ENCODE measurements at places on chromosomes 6 and 20. TPM values are rescaled to one million over a fixed set of nuclear protein-coding genes. Genes with fewer than 3 reads are reported as not detected.

- no peak for DNase-seq
Measured at GRCh38 chr6:136547336-136547735, 2.9 kb downstream of the MAP7 start.

GRCh38 chr6:44057238-44057930 lies 69.9 kb downstream of the MRPL14 start:
- DNase-seq = no peak

Gene C6orf58
- total RNA-seq = not detected

DNA sequence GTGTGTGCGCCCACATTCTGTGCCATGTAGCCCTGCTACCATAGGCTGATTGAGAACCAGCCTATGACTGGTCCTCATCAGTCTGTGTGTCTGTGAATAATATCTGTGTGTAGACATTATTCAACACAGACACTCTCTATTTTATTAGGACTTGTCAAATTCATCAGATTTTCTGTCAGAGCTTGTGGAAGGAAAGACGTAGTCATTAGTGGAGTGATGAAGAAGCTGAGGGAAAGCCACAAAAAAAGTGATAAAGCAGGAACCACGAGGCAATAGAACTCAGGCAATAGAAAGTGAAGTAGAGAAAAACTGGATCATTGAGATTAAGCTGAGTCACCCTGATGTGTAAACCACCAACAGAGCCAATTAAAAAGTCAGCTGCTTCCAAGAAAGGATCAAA lies 122.2 kb upstream of the MARCKS start:
- no peak for DNase-seq

Gene EDN3
- 0.19 TPM for total RNA-seq

- no peak for DNase-seq
Measured at GRCh38 chr6:7848229-7848628, 62.4 kb downstream of the TXNDC5 start.

DNA sequence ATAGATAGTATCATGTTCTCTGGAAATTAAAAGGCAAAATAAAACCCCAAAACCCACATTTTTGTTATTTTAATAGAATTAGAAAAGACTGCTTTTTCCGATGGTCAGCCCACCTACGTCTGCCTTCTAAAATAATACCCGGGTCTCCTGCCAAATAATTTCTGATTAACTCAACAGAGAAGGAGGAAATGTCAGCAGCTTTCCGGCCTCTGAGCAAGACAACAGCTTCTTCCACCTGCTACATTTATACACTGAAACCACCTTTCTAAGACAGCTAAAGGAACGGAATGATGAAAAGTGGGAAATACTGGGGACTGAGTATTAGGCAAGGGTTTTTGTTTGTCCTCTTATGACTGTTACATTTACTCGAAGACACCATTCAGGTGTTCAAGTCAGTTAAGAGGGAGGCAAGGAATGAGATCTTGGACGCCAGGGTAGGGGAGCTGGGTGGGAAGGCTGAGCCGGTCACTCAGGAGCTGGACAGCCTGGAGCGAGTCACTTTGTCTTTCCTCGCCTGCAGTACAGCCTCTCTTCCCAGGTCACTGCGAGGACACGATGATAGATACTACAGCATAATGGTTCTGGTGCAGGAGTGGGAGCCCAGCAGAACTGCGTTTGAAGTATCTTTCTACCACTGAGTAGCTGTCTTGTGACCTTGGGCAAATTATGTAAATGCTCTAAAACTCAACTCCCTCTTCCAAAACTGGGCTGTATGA lies 96.3 kb upstream of the QKI start:
- peak; percentile 11 for DNase-seq

GRCh38 chr6:146281651-146282362 lies 252.9 kb downstream of the GRM1 start:
- no peak for DNase-seq

Gene TFAP2D
- total RNA-seq = not detected

GRCh38 chr6:37693079-37693478 lies 4.6 kb downstream of the MDGA1 start:
- DNase-seq = no peak

GRCh38 chr6:80535914-80536565 lies 429.6 kb downstream of the BCKDHB start:
- no peak for DNase-seq

Gene VWA7
- 32.5 TPM for total RNA-seq

Gene MYB
- total RNA-seq = 1.3 TPM

DNA sequence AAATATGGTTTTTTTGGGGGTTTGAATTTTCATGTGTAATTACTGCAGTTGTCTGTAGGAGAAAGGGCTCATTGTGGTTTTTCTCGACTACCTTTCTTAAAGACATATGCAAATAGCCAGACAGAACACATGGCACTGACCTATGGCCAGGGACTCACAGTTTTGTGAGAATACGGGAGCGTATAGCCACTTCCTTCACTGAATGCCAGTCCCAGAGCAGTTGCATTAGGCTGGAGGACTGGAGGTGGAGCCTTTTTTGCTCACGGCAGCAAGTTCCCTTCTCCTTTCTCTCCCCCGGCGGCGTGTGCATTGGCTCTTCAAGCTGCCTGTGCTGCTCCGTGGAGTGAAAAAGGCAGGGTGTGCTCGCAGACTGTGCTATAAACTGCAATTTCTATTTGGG lies 114.9 kb downstream of the AKAP7 start:
- peak; percentile 53 for DNase-seq

- DNase-seq = no peak
Measured at GRCh38 chr20:24339210-24339641, 130.2 kb upstream of the SYNDIG1 start.

GRCh38 chr20:35883336-35883777 lies 70.9 kb downstream of the SCAND1 start:
- peak; percentile 55 for DNase-seq

DNA sequence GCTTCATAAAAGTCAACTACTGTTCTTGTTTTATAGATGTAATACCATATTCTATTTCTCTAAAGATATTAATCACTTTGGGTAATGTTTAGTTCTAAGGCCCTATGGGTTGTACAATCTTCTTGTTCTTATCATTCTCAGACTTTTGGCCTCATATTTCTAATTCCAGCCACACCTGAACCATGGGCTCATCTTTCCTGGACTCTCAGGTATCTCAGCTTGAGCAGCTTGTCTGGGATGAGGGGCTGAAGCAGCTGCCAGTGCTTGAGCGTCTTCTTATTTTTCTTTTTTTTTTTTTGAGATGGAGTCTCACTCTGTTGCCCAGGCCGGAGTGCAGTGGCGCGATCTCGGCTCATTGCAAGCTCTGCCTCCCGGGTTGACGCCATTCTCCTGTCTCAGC lies 150.2 kb downstream of the KIF6 start:
- DNase-seq = no peak

GRCh38 chr20:9348316-9348715 lies 166.1 kb upstream of the LAMP5 start:
- DNase-seq = no peak

DNA sequence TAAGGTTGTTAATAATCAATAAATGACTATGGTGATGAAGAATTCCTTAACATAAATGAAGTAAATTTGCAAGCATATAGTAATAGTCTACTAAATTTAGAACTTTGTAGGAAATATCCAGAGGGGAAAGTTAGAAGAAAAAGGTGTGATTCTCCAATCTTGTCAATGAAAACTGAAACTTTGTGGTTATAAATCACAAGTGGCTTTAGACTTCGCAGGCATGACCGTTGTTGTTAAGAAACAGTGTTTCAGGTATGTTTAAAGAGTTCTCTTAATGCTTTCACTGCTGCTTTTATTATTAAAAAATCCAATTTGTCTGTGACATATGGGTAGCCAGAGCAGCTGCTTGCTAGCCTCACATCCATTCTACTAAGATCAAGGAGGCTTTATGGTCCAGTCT lies 475.6 kb upstream of the ADGRB3 start:
- no peak for DNase-seq

Gene RAET1L
- total RNA-seq = 3.3 TPM

Gene UNC5CL
- 53.7 TPM for total RNA-seq

Gene ERVFRD-1
- total RNA-seq = 0.57 TPM

DNA sequence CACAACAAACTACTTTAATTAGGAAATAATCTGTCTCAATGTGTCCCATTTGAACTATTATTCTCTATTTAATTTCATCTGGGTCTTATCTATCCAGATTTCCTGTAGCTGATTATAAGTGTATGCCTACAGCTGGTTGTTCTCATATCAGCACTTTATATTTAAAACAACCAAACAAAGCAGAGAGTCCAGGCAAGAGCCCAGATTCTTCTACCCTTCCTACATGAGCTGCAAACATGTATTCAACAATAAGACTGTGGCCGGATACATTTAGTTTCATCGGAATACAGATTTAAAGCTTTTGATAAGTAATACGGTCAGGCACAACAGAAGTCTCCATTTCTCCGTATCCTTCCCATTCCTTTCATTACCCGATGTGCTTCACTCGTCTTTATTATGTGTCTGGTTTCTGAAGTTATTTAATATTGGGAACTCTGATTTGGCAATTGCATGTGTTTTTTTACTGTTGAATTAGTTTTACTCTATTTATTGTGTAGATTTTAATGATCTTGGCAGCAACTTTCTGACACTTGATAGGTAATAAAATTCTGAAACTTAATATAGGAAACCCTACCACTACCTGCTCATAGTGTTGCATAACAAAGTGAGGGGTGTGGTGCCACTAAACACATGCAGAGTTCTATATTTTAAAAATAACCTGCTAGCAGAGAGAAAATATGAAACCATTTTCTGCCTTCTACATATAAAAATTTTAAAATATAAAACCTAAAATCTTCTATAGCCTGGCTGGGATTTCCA lies 653.5 kb upstream of the PTCHD4 start:
- DNase-seq = no peak

- DNase-seq = no peak
Measured at GRCh38 chr6:118746825-118747174, 95.4 kb upstream of the CEP85L start.

Gene C6orf141
- 2.2 TPM for total RNA-seq

Gene MEI4
- 1.2 TPM for total RNA-seq

DNA sequence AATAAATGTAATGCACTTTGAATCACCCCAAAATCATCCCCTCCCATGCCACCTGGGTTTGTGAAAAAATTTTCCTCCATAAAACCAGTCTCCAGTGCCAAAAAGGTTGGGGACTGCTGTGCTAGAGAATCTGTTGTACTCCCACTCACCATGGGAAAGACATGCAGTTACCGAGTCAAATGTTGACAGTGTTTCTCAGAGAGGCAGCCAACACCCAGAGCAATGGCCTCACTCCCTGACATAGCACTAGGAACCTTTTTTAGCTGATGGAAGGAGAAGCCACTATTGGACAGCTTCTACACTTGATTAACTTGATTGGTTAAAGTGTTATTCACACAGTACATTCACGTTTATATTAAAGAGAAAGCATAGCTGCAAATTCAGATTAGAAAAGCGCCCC lies 59.8 kb upstream of the MANEA start:
- DNase-seq = no peak

- DNase-seq = peak; percentile 93
Measured at GRCh38 chr6:26216886-26217713, 129.9 kb downstream of the HFE start.

DNA sequence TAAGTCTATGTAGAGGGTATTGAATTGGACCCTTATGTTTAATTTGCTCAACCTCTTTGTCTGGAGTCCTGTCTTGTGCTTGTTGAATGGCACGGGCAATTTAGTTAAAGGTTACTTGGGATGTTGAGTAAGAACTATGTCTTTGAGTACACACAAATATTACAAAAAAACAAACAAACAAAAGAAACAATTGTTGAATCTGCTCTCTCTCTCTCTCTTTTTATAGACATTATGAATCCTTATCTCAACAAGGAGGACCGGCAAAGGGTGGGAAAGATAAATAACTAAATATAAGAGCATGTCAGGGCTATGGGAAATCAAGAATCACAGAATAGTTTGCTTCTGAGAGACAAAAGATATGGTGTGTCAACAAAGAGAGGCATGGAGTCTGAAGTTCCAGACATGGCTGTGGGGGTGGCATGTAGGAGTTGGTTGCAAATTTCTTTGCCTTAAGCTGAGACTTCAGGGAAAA lies 608.6 kb downstream of the UTRN start:
- no peak for DNase-seq

Gene KPNA5
- total RNA-seq = 18.2 TPM

DNA sequence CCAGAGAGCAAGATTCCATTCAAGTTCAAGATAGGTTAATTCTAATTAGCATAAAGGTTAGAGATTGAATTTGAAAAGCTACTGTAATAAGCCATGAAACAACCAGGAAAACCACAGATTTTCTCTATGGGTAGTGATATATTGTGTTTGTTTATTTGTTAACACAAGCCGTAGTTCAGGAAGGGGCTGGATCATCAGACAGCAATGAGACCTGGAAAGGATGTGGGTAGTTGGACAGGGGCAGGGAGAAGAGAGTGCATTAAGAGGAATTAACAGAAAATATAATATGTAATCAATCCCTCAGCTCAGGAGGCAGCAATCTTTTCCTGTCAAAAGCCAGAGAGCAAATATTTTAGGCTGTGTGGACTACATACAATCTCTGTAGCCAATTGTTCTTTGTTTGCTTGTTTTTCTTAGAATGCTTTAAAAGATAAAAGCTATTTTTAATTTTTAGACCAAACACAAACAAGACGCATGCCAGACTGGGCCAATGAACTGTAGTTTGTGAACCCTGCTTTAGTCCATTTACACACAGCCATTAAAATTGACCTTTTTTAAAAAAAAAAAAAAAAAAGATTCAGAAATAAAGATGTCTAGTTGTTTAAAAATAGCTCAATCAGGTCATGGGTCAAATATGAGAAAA lies 398.7 kb upstream of the MARCKS start:
- DNase-seq = no peak

DNA sequence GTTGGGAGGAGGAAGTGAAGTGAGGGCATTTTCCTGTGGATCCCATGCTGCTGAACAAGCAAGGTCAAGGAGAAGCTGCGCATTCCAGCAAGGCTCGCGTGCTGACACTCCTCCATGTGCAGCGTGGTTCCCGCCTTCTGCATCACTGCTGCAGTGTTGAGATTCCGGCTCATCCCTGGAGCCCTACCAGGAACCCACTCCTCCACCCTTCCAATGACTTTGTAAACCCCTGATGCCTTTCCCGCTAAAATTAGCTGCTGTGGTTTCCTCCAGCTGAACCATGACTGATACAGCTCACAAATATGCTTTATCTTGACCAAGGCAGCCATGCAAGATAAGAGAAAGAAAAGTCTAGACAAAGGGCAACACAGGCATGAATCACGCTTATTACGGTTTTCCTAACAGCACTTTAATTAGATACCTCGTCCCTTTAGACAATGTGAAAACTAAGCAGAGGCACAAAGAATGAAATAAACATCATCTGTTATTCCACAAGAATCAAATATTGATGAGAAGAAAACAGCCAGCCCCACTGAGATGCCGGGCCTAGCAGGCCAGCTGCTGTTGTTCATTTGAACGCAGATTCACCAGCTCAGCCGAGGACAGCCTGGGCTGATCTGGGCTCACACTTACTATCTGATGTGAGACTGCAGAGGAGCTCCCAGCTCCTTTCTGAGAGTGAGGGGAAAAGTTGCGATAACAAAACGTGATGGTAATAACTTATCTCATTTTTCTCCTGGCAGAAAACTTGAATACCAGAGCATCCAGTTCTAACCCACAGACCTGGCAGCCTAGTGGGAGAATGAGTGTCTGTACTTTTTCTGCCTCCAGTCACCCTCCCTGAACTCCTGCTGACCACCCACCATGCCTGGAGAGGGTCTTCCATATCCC lies 14.2 kb upstream of the BNIP5 start:
- no peak for DNase-seq
